ENCODE measurements at places on chromosomes 1 and 21.

- no peak for DNase-seq
Observed at GRCh38 chr1:23400324-23401114, 24.0 kb downstream of the TCEA3 start.

- no peak for DNase-seq
Observed at GRCh38 chr1:30358500-30358899, 364.9 kb downstream of the MATN1 start.

GRCh38 chr1:940107-941014, 16.6 kb downstream of the SAMD11 start:
- DNase-seq, result no peak

DNA sequence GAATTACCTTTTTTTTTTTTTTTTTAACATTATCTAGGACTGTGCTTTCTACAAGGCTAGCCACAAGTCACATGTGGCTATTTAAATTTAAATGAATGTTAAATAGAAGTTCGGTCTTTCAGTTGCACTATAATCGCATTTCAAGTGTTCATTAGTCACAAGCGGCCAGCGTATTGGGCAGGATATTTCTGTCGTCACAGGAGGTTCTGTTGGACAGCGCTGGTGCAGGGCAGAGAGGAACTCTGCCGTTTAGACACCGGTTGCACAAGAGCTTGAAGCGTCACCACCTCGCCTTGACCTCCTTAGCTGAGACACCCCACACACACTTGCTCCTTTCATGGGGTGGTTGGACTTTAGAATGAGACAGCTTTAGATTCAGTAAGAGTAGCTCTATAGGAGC, 64.1 kb downstream of the BACE2 start:
- no peak for DNase-seq

- no peak for DNase-seq
Observed at GRCh38 chr1:15426492-15427279, 11.6 kb upstream of the CTRC start.

DNA sequence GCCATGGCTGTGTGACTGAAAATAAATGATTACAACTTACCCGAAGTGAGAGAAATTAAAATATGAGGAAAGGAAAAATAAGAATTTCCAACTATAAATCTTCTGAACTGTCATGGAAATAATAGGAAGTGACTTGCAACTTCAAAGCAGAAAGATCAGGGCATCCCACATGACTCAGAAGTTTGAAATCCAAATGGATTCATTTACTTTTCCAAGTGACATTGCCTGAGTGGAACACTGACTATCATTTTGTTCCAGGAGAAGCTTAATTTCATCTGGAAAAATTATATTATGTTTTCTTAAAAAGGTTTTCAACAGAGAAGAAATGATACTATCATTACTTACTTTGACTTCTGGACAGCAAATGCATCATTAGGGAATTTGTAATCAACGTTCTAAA, 110.8 kb downstream of the GREM2 start:
- no peak for DNase-seq

DNA sequence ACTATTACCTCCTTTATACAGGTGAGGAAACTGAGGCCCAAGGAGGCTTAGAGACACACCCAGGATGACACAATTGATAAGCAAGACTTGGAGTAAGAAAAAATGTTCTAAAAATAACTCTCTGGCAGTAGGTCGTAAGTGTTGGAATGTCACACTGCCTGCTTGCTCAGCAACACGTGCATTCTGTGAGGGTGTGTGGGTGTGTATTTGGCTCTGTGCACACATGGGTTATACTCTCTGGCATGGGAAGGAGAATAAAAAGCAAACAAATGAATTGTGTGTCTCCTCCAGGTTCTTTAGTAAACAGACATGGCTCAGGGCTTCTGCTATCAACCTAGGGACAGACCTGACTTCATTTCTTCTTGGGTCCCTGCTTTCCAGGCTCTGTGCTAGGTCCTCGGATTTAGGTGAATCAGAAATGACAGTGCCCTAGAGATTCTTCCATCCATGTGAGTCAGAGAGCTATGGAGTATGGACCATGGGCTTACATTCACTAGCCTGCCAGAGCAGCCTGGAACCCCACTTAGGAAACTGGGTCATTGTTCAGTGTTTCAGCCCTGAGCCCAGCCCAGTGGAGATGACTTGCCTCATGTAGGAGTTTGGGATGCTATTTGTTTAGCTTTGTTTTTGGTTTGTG, 72.4 kb downstream of the ELAVL4 start:
- no peak for DNase-seq

DNA sequence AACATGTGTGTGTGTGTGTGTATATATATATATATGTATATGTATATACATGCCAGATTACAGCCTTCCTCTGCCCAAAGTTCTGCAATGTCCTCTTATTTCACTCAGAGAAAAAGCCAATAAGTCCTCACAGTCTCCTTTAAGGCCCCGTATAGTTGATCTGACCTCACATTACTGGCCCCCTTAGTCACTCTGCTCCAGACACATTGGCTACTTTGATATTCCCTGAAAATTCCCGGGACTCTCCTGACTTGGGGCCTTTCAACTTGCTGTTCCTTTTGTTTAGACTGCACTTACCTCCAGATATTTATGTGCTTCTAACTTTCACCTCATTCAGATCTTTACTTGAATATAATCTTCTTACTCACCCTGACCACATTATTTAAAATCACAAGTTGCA, 4.2 kb upstream of the BSDC1 start:
- DNase-seq, result no peak

DNA sequence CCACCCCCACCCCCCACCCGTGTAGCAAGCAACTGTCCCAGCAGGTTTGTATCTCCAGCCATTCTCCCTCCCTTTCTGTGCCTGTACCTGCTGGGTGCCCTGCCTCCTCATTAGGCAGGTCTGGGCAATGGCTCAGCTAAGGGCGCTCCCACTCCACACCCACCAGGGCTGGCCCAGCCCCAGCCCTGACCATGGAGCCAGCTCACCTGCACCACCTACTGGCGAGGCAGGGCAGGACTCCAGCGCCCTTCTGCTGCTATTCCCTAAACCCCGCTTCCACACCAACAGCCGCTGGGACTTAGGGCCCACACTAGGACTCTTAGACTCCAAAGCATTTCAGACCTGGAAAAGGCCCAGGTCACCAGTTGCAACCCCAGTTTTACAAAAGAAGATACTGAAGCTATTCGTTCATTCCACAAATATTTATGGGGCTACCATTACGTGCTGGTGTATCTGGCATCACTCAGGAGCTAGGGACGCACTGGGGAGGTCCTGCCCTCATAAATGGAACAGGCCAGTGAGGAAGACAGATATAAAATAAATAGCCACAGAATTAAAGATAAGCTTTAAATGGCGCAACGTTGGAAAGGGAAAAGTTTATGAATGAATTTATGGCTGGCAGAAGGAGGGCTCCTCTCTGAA, 24.0 kb downstream of the PGLYRP3 start:
- DNase-seq, result peak; percentile 2

GRCh38 chr1:9136932-9137331, 8.0 kb upstream of the GPR157 start:
- no peak for DNase-seq

DNA sequence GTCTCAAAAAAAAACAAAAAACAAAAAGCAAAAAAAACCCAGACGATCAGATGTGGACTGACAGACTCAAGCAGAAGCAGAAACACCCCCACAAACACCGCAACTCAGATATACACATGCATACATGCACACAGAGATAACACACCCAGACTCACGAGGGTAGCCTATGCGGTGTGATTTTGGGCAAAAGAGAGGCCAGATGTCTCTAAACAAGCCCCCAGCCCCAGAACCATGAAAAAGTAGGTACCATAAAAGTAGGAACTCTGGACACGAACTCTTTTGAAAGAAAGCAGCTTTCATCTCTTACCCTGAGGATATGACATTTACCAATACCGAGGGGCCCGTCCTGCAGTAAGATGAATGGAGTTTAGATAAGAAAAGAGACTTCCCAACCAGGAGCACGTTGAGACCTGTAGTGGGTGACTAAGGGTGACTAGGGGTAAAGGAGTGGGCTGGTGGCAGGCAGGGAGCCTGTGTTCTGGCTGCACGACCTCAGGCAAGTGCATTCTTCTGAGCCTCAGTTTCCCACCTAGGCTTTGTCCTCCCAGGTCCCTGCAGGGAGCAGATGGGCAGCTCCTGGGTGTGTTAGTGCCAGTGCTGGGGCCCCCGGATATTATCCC, 1.5 kb upstream of the TINAGL1 start:
- DNase-seq, result no peak

- DNase-seq, result no peak
Observed at GRCh38 chr21:38806942-38807284, 1.2 kb downstream of the ETS2 start.

DNA sequence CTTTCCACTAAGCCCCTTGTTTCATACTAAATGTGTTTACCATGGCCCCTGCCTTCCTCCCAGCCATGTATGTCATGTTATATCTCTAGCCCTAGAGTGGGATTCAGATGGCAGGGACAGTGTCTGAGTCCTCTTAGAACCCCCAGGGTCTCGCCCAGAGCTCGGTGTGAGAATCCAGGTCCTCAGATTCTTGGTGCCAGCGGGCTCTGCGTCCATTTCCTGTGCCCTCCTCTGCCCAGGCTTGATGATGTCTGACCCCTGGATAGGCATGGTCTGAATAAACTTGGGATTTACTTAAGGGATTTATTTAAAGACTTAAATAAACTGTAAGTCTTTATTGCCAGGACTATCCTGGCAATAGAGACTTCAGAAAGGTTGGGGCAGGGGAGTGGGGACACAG, 6.2 kb upstream of the KISS1 start:
- no peak for DNase-seq

DNA sequence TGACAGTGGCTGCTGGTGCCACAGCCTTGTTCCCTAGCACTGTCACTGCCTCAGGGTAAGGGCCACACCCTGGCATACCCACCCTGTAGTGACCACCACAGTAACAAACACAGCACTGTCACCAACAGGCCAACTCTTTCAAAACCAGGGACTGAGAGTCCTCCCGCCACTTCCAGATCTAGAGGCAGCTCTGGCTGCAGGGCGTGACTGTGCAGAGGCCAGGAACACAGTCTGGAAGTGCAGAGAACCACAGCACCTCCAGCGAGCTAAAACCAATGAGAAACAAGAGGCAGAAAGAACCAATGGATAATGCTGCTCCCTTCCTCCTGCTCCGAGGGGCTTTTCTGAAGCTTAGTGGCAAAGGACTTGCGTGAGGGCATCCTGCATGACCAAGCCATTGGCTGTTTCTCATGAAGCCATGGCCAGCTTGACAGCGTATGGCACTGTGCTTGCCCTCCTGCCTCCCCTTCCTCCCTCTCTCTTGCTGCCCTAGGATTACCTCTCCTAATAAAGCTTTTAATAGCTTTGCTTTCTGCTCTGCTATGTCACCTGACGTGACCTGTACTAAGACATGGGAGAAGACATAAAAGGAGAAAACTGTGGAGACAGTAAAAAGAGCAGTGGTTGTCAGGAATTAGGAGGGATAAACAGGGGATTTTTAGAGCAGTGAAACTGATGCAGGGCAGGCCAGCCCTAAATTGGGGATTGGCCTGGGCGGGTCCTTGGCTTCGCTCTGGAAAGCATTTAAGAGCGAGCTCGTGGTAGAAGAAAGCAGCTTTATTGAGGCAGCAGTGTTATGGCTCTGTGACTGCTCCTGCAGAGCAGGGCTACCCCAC, 7.2 kb downstream of the PARP1 start:
- DNase-seq, result no peak

DNA sequence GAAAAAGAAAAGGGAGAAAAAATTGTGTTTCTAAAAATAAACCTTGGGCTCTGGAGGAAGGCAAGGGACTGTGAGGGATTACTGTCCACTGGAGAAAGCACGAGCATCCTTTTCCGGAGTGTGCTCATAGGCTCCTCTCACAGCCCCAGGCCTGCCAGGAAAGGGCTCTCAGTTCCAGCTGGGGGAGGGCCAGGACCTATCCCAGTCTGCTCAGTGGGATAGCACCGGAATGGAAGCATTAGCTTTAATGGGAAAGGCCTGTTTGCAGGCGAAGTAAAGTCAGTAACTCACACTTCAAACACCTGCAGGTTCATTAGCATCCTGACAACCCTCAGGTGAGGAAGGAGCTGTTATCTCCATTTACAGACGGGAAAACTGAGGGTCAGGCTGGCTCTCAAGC, 113.9 kb upstream of the USP24 start:
- DNase-seq, result no peak

GRCh38 chr1:20551161-20551560, 1.2 kb upstream of the FAM43B start:
- DNase-seq, result no peak

- no peak for DNase-seq
Observed at GRCh38 chr1:157595356-157595755, 2.5 kb downstream of the FCRL4 start.

GRCh38 chr1:226638001-226638601, 89.5 kb downstream of the STUM start:
- no peak for DNase-seq

DNA sequence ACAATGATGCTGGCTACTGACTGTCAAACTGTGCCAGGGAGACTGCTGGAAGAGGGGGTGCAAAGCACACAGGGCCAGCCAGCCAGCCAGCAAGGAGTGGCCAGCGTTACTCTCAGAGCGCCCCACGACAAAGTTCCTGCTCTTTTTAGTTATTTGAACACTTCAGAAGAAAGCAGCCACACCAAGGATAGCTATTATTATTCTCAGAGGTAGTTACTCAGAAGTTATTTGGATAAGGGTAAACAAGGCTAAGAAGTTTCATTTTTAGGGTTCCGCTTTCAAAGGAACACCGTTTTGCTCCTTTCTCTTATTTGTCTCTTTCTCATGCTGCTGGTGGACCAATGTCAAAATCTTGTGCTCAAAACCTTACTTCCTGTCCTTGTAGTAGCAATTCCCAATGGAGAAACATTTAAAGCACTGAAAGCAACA, 59.9 kb downstream of the VANGL2 start:
- no peak for DNase-seq

- DNase-seq, result no peak
Observed at GRCh38 chr1:31259746-31260145, 20.1 kb upstream of the NKAIN1 start.

GRCh38 chr1:245855846-245856730, 651.0 kb downstream of the SMYD3 start:
- no peak for DNase-seq

GRCh38 chr1:240306673-240307072, 215.0 kb downstream of the FMN2 start:
- no peak for DNase-seq

DNA sequence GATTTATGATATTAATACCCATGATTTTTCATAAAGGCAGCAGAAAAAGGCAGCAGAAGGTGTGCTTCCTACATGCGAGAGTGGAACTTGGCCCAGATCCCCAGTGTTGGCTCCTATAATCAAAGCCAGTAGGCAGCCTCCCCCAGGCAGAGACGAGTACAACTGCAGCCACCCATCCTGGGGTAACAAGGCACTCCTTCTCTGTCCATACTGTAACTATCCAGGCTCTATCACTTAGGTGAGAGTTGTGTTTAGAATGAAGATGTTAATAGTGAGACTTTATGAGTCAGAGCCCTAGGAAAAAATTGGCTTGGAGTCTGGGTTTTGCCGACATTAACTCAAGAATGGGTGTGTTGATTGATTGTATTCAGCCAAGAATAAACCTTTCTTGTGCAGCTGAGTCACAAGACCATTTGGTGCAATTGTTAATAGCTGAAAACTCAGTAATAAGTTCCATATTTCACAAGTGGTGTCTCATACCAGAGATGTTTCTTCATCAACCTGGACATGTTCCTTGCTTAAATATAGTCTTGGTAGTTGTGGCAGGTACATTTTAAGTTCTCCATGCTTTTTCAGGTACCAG, 322.3 kb downstream of the DUSP10 start:
- DNase-seq, result no peak

- DNase-seq, result no peak
Observed at GRCh38 chr1:43304314-43304681, 3.5 kb downstream of the TIE1 start.
